Thyroid gland (tissue), 4 donors: ENCODE measurements at places on chromosomes 2 and 18. TPM values are rescaled to one million over a fixed set of nuclear protein-coding genes. Genes with fewer than 3 reads are reported as not detected.
A peak's percentile ranks its signal among the peaks of the same experiment; 100 is the strongest.

DNA sequence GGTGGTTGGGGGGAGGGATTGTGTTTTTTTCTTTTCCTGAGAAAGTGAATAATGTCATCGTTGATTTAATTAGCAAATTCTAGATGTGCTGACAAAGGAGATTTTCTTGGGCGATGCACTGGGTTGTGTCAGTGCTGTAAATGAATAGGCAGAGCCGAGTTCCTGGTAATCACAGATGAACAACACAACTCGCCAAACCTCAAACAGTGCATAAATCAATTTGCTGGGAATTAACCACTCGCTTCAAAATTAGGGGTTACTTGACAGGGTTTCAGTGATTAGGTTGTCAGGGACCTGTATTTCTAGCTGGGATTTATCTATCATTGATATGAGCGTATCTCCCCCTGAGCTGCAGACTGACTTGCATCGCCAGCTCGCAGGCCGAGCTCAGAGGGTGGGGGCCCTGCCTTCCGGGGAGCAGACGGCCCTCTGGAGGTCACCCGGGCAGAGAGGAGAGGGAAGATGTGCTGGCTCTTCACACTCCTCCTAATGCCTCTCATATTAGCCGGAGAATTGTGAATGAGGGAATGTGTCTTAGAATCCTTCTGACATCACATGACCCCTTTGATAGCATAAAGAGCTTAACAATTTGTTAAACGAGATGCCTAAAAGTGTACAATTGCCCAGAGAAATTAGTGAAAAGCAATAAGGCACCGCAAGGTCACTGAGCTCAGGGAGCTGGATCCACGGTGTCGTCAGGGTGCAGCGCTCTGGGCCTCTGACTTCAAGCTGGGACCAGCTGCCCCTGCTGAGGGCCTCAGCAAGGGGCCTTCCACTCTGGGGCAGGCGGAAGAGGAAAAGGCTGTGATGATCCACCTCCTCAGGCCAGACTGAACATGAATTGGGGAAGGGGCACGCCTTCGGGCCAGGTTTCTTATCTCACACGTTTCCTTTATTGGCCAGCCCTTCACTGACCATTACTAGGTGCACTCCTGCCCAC, 48.9 kb downstream of the SMIM21 start:
- no peak for DNase-seq

GRCh38 chr2:118153433-118153832, 65.2 kb downstream of the INSIG2 start:
- no peak for DNase-seq

DNA sequence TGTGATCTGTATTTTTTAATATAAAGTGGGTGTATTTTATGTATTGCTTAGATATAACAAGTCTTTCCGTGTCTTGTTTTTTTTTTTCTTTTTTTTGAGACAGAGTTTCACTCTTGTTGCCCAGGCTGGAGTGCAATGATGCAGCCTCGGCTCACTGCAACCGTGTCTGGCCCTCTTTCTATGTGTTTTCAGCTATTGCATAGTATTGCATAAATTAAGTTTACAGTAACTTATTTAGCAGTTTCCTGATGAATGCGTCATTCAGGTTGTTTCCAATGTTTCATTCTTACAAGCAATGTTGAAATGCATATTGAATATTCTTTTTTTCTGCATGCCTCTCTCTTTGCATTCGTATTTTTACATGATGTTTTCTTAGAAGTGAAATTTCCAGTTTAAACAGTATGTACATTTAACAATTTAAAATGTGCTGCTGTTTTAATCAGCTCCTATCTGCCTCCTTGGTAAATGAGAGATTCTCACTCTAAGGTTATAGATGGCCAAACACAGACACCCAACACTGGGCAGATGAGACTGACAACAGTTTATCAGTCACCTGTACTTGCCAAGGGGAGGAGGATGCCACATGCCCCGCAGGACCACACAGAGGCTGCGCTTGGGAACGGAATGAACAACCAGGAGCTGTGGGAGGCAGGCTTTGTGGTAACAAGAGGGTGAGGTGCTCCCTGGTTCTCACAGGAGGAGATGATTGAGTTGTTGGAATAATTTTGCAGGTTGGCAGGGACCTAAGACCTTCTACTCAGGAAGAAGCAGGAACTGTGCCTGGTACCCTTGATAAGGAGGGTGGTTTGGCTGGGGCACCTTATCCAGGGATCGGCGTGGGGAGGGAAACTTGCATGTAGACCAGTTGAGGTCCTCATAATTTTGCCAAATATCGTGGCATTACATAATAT, 7.5 kb downstream of the SLC9A4 start:
- no peak for DNase-seq

DNA sequence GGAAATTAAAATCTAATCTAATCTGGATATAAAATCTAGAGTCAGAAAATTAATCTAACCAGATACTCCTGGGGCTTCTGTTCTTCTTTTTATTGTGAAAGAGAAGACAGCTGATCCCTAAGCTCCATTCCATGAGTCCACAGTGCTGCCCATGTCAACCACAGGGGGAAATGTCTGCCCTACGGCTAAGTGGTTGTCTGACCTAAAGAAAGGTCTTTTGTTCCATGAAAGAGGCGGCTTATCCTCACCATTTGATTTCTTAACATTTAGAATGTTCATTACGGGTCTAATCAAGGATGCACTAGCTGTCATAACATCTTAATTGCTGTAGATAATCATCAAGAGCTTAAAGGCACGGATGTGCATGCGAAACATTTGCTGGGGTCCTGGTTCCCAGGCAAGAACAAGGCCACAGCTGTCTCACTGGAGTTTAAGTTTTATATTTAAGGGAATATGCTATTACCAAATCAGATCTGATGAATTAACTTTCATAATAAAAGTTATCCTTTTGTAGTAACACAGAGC, 162.6 kb downstream of the PAX3 start:
- DNase-seq, result no peak

DNA sequence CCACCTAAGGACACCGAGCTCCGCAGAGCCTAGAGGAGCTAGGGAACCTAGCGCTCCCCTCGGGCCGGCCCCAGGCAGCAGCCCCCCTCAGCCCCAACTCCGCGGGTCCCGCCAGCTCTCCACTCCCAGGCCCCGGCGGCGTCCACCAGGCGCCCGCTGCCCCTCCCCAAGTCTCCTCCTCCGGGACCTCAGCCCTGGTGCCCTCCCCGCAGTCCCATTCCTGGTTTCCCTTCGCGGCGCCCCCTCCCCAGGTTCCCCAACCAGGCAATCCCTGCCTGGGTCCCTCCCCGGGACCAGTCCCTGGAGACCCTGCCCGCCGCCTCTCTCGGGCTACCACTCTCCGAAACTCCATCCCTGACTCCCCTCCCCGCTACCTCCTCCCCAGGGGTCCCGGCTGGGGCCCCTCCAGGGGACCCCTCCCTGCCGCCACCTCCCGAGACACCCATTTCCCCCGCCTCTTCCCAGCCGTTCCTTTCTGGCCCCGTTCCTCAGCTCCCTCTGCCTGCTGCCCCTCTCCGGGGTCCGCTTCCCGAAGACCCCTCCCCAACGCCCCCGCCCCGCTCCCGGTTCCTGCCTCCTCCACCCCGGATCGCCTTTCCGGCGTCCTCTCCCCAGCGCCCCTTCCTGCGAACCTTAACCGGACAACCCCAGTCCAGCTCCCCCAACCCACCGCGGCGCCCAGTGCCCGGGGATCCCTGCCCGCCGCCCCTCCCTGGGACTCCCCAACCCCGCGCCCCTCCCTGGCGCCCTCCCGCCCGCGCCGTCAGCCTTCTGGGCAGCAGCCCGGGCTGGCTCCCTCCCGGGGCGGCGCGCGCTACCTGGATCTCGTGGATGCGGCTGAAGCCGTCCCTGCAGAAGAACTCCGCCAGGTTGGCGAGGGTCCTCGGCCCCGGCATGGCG, 678 bp downstream of the CYP27C1 start:
- peak; percentile 5 for DNase-seq

- no peak for DNase-seq
These were observed 43.6 kb downstream of the GRHL1 start for GRCh38 chr2:9995059-9995458.

GRCh38 chr2:240149943-240150784, 9.7 kb upstream of the OTOS start:
- DNase-seq, result peak; percentile 37

- no peak for DNase-seq
These were observed 850.4 kb upstream of the FSHR start for GRCh38 chr2:50004667-50005066.

GRCh38 chr18:10365021-10365500, 89.4 kb upstream of the APCDD1 start:
- DNase-seq, result no peak

- peak; percentile 53 for DNase-seq
These were observed 623.1 kb upstream of the HS6ST1 start for GRCh38 chr2:128941751-128942150.

GRCh38 chr2:134331081-134331480, 77.2 kb downstream of the MGAT5 start:
- DNase-seq, result no peak

GRCh38 chr2:229339618-229340017, 68.5 kb upstream of the PID1 start:
- DNase-seq, result no peak

- DNase-seq, result no peak
These were observed 182.0 kb downstream of the SH3BP4 start for GRCh38 chr2:235133837-235134236.

DNA sequence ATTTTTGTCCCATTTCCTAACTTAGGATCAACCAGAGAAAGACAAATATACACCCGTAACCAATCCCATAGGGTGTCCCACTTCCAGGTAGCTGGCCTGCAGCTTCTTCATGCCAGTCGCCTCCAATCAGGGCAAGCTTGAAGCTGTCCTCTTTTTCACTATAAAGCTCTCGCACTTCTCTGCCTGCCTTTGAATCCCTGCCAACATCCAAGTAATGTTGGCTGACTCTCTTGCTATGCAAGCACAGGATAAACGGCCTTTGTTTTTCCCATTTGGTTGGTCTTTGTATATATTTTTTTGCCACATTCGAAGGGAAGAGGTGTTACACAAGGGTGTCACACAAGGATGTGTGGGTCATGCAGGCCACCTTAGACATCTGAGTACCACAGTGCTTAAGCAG, 388.8 kb downstream of the CBLN2 start:
- peak; percentile 3 for DNase-seq

DNA sequence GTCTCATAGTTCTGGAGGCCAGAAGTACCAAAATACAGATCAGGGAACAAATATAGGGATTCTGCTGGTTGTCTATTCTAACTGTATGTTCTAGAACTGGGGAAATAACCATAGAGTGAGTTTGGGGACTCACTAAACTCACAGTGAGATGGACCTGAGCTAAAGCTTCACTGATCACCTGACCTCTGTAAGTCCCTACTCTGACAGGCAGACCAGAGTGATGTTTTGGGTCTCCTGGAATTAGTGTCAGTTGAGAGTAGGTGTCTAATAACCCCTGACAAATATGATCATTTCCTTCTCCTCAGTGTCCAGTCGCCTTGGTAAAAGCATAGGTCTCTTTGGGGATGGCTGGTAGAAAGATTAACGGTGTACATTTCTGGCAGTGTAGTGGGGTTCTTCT, 14.2 kb downstream of the PIKFYVE start:
- no peak for DNase-seq

DNA sequence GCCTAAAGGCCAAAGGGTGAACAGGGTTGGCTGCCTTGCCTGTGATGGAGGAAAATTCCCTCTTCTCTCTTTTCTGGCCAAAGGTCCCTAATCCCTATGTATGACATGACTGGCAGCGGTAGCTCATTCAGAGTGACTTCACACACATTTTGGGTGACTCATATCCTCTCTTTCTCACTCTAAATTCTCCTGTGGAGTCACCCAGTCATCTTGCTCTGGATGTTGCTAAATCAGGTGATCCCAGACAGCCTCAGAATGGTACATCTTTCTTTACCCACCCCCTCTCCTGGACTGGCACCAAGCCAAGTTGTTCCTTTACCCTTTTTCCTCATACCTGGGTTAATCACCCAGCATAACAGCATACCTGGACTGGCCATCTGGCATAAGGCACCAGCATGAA, 77.2 kb downstream of the NEURL3 start:
- DNase-seq, result no peak

DNA sequence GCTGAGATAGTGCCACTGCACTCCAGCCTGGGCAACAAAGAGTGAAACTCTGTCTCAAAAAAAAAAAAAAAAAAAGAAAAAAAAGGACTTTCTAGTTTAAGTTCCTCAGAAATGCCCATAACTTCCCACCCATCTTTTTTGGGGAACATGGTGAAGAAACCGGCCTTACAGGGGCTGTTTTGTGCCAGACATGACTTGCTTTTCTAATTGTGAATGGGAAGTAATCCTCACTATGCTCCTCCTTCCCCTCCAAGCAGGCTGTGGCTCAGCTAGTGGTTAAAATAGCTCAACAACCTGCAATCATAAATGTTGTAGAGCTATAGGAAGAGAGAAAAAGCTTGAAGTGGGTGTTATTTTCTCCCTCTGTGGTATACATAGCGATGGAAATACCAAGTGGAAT, 34.1 kb upstream of the OLA1 start:
- no peak for DNase-seq

- no peak for DNase-seq
These were observed 20.4 kb downstream of the MBP start for GRCh38 chr18:77111951-77112746.

DNA sequence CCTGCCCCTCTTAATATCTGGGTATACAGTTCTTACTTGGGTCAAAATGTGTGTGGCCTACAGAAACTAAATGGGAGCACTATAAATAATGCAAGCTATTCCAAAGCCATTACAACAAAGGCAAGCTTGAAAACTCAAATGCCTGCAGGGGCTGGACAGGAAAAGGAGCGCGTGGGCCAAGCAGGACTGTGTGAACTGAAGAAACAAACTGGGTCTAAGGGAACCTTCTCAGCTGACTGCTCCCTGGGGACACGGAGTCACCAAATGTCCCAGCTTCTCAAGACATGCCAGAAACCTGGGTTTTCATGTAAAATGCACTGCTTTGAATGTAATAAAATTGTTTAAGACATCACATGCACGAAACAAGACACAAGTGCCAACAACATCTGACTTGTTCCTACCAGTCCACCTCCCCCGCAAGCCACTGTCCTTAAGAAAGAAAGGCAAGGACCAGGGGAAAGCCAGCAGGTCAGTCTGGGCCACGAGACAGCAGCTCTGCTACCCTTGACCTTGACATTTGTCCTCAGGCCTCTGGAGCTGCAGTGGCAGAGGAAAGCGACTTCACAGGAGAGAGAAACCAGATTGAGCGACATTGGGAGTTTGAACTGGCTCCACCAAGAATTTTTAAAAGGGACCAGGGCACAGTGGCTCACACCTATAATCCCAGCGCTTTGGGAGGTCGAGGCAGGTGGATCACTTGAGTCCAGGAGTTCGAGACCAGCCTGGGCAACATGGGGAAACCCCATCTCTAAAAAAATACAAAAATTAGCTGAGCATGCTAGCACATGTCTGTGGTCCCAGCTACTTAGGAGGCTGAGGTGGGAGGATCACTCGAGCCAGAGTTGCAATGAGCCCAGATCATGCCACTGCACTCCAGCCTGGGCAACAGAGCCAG, 89.7 kb upstream of the SH3BP4 start:
- DNase-seq, result peak; percentile 6

ERFE gene
- 5.7 TPM for total RNA-seq

FAM98A gene
- total RNA-seq, result 101 TPM

POLE4 gene
- 18.8 TPM for total RNA-seq

CNGA3 gene
- total RNA-seq, result not detected

GAREM2 gene
- 2.8 TPM for total RNA-seq

RGPD4 gene
- not detected for total RNA-seq

PMS1 gene
- 34.9 TPM for total RNA-seq

FZD7 gene
- 10.1 TPM for total RNA-seq

IL18RAP gene
- total RNA-seq, result 2.8 TPM

VAPA gene
- total RNA-seq, result 253 TPM

MXD1 gene
- 12.5 TPM for total RNA-seq

DSG1 gene
- not detected for total RNA-seq

ARHGAP25 gene
- 4.0 TPM for total RNA-seq

SCG2 gene
- 0.94 TPM for total RNA-seq

RNPEPL1 gene
- total RNA-seq, result 45.5 TPM

IL18R1 gene
- total RNA-seq, result 9.4 TPM
